ENCODE measurements at places on chromosomes 12 and 14. TPM values are rescaled to one million over a fixed set of nuclear protein-coding genes. Genes with fewer than 3 reads are reported as not detected.
A peak's percentile ranks its signal among the peaks of the same experiment; 100 is the strongest.

- H3K4me1 ChIP-seq = no peaks in the 10 kb centered on the region
- no peaks in the 10 kb centered on the region for H3K27me3 ChIP-seq
- H3K36me3 ChIP-seq = peaks cover 5% of the 10 kb centered on the region
- no peak overlapping the region for H3K4me3 ChIP-seq
- H3K27ac ChIP-seq = no peak overlapping the region
- no peak for DNase-seq
Measured at GRCh38 chr14:52563120-52563519, 10.5 kb downstream of the GPR137C start.

DNA sequence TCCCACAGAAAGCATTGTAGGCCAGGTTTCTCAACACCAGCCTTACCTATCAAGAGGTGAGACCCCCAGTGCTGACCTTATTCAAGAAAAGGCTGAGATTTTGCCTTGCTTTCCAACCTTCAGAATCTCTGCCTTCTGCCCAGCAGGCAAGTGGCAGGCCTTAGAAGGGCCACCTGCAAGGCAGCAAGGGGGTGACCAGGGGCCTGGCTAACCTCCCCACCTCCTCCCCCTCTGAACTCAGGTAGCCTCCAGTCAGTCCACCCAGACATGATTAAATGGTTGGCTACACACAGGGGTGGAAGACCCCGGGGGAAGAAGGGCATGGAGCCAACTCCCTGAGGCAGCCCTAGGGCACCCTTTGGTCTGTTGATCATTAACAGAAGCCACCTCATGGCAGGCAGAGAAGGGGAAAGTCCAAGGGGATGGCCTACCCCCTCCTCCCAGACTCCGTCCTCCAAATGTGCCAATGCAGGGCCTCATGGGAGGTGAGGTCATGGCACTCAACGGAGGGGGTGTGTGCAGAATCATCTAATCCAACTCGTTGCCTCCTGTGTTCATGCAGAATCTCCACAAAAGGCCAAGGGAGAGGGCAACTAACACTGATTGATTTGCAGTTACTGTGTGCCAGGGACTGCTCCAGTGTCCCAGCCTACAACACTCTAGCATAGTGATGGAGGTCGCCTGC is 8.5 kb downstream of the ZFP36L1 start:
- peaks cover 21% of the 10 kb centered on the region for H3K36me3 ChIP-seq
- peak; percentile 13 for DNase-seq
- H3K27me3 ChIP-seq = no peaks in the 10 kb centered on the region
- H3K27ac ChIP-seq = no peak overlapping the region

DNA sequence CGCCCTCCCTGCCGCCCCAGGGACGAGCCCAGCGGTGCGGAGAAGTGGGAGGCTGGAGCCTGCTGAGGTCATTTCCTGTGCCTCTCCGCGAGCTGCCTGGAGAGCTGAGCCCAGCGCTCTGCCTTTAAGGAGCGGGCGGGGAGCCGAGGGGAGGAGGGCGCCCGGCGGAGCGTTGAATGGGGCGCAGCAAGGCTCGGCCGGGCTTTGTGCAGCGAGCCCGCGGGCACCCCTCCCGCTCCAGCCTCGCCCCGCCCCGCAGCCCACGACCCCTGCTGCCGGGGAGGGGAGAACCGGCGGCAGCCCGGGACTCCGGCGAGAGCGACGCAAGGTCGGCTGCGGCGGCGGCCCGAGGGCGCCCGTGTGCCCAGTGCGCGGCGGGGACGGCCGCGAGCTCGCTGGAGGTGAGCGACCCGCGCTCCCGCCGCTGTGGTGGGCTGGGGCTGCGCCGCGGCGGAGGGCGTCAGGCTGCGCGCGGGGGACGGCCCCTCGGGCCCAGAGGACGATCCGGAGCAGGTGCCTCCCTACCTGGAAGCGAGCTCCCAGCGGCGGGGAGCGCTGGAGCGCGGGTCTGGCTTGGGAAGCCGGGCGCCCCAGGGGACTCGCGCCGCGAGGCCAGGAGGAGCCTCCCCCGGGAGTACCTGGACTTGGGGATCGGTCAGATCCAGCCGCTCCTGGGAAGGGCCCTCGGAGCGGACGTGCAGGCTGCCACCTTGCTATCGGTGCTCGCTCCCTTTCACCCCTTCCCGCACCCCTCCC is at the start of gene PLEKHH1:
PLEKHH1 (plus strand) TSS at position 293 of the 756 bp plus-strand sequence. CDS start 8,578 bp downstream, outside the sequence.
- peak within 1 kb of the TSS; percentile 81 for H3K4me3 ChIP-seq
- DNase-seq = peak; percentile 69
- peaks cover 17% of the 10 kb centered on the region for H3K27me3 ChIP-seq
- H3K27ac ChIP-seq = peak within 1 kb of the TSS; percentile 91
- H3K4me1 ChIP-seq = peaks cover 5% of the 10 kb centered on the region

DNA sequence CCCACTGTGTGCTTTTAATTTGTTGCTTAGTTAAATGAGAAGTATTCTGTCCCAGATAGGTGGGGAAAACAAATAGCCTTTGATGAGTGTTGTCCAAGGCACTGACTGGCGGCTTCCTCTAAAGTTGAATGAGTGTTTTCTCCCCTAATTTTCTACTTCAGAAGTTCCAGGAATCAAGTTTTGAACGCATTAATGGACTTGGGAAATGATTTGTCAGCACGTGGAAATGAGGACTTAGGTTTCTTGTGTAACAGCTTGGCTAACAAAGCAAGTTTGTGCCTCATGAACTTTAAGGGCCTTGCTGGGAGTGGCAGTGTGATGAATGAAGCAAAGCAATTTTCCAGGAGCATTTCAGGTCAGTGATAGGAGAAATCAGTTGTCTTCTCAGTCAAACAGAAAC is 56.9 kb downstream of the LIN52 start:
- H3K36me3 ChIP-seq = peaks cover 2% of the 10 kb centered on the region
- peaks cover 6% of the 10 kb centered on the region for H3K4me1 ChIP-seq
- H3K27ac ChIP-seq = no peak overlapping the region
- H3K4me3 ChIP-seq = no peak overlapping the region

Gene LUM
- total RNA-seq = 490 TPM

DNA sequence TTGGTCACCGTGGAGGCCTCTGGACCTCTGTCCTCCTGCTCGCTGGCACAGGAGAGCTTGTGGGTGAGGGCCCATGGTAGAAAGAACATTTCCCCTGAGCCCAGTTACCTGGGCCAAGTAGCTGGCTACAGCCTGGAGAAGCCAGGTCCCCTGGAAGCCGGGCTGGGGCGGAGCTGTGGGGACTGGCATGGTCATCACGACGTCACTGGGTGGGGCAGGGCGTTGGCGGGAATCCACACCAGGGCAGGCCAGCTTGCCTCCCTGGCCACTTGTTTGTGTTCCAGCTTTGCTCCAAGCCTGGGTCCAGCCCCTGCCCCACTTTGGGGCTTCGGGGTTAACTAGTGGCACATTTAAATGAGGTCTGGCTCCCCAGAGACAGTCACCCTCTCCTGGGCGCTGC is 35.0 kb upstream of the SLC24A4 start:
- peaks cover 7% of the 10 kb centered on the region for H3K4me1 ChIP-seq
- no peak overlapping the region for H3K27ac ChIP-seq

Gene SERPINA1
- total RNA-seq = 1.2 TPM

Gene BDKRB1
- total RNA-seq = 12.5 TPM

GRCh38 chr12:61452076-61452475 is 808.1 kb upstream of the USP15 start:
- H3K4me3 ChIP-seq = no peak overlapping the region
- no peaks in the 10 kb centered on the region for H3K36me3 ChIP-seq
- no peaks in the 10 kb centered on the region for H3K27me3 ChIP-seq
- no peak for DNase-seq
- no peak overlapping the region for H3K27ac ChIP-seq

DNA sequence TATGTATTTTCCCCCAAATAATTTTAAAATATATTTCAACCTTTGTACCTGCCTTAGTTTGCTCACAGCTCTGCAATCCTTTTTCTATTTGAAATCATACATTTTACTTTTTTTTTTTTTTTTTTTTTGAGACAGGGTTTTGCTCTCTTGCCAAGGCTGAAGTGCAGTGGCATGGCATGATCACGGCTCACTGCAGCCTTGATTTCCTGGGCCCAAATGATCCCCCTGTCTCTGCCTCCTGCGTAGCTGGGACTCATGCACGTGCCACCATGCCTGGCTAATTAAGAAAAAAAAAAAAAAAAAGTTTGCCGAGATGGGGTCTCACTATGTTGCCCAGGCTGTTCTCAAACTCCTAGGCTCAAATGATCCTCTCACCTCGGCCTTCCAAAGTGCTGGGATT is 1.3 kb upstream of the SYCP3 start:
- no peaks in the 10 kb centered on the region for H3K27me3 ChIP-seq
- H3K4me1 ChIP-seq = no peaks in the 10 kb centered on the region
- DNase-seq = no peak
- H3K27ac ChIP-seq = no peak overlapping the region
- H3K4me3 ChIP-seq = no peak overlapping the region

DNA sequence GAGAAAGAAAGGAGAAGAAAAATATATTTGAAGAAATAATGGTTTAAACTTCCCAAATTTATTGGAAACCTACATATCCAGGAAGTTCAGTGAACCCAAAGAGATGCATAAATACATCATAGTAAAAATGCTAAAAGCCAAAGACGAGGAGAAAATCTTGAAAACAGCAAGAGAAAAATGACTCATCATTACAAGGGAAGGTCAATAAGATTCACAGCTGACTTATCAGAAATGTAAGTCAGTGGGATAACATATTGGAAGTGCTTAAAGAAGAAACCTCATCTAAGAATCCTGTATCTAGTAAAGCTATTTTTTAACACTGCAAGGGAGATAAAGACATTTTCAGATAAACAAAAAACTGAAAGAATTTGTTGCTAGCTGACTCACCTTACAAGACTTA is 19.9 kb downstream of the RIC8B start:
- peaks cover 33% of the 10 kb centered on the region for H3K36me3 ChIP-seq
- H3K4me3 ChIP-seq = no peak overlapping the region
- H3K4me1 ChIP-seq = no peaks in the 10 kb centered on the region
- no peak overlapping the region for H3K27ac ChIP-seq
- DNase-seq = no peak

- peak overlapping the region; percentile 97 for H3K27ac ChIP-seq
- H3K4me1 ChIP-seq = peaks cover 73% of the 10 kb centered on the region
- no peak overlapping the region for H3K4me3 ChIP-seq
- no peaks in the 10 kb centered on the region for H3K36me3 ChIP-seq
- H3K27me3 ChIP-seq = no peaks in the 10 kb centered on the region
Measured at GRCh38 chr14:68495101-68496039, 297.5 kb downstream of the ZFP36L1 start.

Gene TAS2R42
- not detected for total RNA-seq

- no peak overlapping the region for H3K4me3 ChIP-seq
- DNase-seq = no peak
- H3K27me3 ChIP-seq = no peaks in the 10 kb centered on the region
- H3K27ac ChIP-seq = no peak overlapping the region
Measured at GRCh38 chr14:28536889-28537288, 229.7 kb upstream of the FOXG1 start.

Gene NIN
- 33.2 TPM for total RNA-seq

DNA sequence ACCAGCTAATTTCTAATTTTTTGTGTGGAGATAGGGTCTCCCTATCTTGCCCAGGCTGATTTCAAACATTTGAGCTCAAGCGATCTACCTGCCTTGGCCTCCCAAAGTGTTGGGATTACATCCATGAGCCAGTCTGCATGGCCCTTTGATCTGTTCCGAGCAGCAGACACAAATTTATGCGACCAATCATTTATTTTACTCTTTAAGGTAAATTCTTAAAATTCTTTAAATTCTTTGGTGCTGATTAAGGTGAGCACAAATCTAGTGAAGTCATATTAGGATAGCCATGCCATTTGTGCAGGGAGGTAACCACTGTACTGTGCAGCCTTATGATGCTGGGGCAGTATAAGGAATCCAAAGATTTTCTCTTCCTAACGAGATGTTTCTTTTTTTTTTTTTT is 135.7 kb downstream of the SRGAP1 start:
- H3K4me3 ChIP-seq = no peak overlapping the region
- no peaks in the 10 kb centered on the region for H3K36me3 ChIP-seq
- H3K27me3 ChIP-seq = no peaks in the 10 kb centered on the region

GRCh38 chr14:104387022-104388010 is 192.2 kb upstream of the C14orf180 start:
- peaks cover 1% of the 10 kb centered on the region for H3K27me3 ChIP-seq
- H3K4me1 ChIP-seq = peaks cover 5% of the 10 kb centered on the region
- H3K36me3 ChIP-seq = no peaks in the 10 kb centered on the region
- no peak for DNase-seq
- H3K27ac ChIP-seq = no peak overlapping the region

DNA sequence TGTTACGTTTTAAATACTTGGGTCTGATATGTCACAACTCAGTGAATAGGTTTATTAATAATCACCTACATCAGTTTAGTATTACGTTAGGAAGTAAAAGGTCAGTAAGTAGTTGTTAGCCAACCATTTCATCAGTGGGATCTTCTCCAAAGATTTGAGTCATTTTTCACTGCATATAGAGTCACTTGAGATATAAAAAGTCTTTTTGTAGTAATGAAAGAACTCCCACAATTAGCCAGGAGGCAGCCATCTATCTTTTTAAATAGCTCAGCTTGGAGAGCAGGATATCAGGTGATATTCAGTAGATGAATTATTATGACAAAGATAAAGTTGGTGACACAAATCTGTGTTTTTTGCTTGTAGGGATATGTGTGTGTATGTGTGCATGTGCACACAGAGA is 309.3 kb downstream of the PDZRN4 start:
- H3K36me3 ChIP-seq = no peaks in the 10 kb centered on the region
- H3K4me1 ChIP-seq = peaks cover 15% of the 10 kb centered on the region
- no peak overlapping the region for H3K27ac ChIP-seq
- H3K4me3 ChIP-seq = no peak overlapping the region

GRCh38 chr14:22819151-22819988 is 4.1 kb upstream of the SLC7A7 start:
- H3K4me1 ChIP-seq = peaks cover 55% of the 10 kb centered on the region
- peak overlapping the region; percentile 93 for H3K27ac ChIP-seq
- DNase-seq = no peak
- no peak overlapping the region for H3K4me3 ChIP-seq

GRCh38 chr12:94644141-94644979 is 6.0 kb downstream of the TMCC3 start:
- no peak overlapping the region for H3K4me3 ChIP-seq
- peaks cover 17% of the 10 kb centered on the region for H3K4me1 ChIP-seq
- no peak overlapping the region for H3K27ac ChIP-seq
- peaks cover 16% of the 10 kb centered on the region for H3K27me3 ChIP-seq
- no peaks in the 10 kb centered on the region for H3K36me3 ChIP-seq

DNA sequence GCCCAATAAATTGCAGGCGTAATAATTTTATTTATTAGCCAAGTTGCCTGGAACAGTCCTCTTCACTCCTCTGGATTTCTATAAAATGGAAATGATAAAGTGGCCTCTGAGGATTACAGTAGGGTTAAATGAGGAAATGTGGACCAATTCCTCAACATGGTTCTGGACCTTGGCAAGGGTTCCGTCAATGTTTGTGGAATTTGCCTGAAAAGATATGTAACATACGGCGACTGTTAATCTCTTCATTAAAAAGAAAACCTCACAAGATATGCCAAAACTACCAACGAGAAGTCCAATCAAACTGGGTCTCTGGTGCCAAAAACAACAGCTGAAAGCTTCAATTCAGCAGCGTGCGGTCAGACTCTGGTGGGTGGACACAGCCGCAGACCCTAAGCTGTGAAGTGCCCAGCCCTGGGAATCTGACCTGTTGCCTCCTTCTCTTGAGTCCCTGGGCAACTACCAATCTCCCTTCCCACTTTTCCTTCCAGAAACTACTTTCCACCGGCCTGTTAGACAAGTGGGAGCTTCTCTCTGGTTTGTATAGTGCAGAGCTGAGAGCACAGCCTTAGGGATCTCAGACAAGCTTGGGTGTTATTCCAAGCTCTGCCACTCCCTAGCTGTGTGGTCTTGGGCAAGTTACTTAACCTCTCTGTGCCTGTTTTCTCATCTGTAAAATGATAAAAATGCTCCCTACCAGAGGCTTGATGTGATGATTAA is 190.5 kb upstream of the GSC start:
- H3K36me3 ChIP-seq = no peaks in the 10 kb centered on the region
- H3K4me3 ChIP-seq = no peak overlapping the region
- no peak for DNase-seq
- H3K27me3 ChIP-seq = peaks cover 26% of the 10 kb centered on the region

- no peak overlapping the region for H3K27ac ChIP-seq
- no peaks in the 10 kb centered on the region for H3K4me1 ChIP-seq
- no peak for DNase-seq
- no peaks in the 10 kb centered on the region for H3K36me3 ChIP-seq
- peaks cover 44% of the 10 kb centered on the region for H3K27me3 ChIP-seq
- no peak overlapping the region for H3K4me3 ChIP-seq
Measured at GRCh38 chr12:119423285-119423684, 88.8 kb downstream of the CCDC60 start.
